Activated T-cell treated with anti-CD3 and anti-CD28 coated beads, Interleukin-2, amount 50 U/mL, for 4 hours (primary cell): ENCODE measurements at places on chromosomes 3 and 15. TPM values are rescaled to one million over a fixed set of nuclear protein-coding genes. Genes with fewer than 3 reads are reported as not detected.

GRCh38 chr3:123833398-123833785 is 50.7 kb downstream of the MYLK start:
- no peak for DNase-seq

- DNase-seq, result no peak
These were observed 42.0 kb upstream of the CGNL1 start for GRCh38 chr15:57334257-57334656.

DNA sequence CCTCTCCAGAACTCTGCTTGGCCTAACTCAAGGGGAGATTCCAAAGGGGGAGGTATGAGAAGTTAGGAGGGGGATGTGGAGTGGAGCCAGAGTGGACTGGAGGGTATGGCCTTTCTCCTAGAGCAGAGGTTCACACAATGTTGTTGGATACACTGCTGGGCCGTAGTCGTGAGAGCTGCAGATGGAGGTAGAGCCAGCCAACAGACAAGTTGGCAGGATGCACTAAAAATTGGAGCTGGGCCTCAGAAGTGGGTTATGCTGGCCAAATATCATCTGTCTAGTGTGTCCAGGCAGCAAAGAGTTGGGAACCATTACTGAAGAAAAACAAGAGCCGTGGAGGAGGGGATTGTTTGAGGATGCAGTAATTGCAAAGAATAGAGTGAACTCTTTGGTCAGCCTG is 27.7 kb upstream of the LRRFIP2 start:
- DNase-seq, result no peak

DNA sequence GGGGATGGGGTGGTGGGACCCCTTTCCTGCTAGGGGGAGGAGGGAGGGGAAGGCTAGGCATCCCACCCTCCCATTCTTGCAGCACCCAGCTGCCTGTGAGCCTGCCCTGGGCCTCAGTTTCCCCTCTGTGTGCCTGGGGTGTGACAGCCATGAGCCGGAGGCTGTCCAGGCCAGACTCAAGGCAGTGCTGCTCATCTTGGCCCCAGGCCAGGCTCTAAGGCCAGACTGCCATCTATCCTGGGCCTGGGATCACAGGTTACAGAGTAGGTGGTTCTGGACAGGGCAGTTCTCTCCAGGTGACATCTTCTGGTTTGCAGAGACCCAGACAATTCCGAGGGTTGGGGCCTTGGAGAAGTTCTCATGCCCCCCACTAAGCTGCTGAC is 3.3 kb upstream of the VILL start:
- no peak for DNase-seq

DNA sequence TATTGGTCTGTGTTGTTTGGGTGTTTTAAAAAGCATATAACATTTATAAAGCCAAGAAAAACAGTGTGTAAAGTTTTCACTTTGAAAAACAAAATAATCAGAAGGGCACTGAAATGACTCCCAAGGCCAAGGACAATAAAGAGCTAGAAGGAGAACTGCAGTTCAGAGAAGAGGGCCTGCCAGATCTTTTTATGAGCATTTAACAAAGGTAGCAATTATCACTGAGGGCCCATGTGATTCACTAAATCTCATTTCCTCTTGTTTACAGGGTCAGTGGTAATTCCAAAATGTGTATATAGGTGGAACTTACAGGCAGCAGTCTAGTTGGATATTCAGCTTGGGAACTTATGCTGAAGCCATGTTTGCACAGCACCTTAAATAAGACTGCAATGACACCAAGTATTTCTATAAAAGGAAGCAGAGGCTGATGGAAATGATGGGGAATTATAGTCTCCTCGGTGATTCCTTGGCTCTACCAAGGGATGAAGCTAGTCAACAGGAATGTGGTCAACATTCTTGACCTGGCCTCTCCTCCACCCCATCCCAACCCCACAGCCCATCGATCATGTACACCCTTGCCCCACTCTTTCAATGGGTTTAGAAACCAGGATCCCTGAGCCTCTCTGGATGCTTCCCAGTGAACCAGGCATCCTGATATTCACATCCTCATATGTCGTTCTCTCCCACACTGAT is 54.4 kb upstream of the THUMPD3 start:
- no peak for DNase-seq

Gene PRSS50
- total RNA-seq, result not detected
